ENCODE measurements at places on chromosomes 2 and 18.

DNA sequence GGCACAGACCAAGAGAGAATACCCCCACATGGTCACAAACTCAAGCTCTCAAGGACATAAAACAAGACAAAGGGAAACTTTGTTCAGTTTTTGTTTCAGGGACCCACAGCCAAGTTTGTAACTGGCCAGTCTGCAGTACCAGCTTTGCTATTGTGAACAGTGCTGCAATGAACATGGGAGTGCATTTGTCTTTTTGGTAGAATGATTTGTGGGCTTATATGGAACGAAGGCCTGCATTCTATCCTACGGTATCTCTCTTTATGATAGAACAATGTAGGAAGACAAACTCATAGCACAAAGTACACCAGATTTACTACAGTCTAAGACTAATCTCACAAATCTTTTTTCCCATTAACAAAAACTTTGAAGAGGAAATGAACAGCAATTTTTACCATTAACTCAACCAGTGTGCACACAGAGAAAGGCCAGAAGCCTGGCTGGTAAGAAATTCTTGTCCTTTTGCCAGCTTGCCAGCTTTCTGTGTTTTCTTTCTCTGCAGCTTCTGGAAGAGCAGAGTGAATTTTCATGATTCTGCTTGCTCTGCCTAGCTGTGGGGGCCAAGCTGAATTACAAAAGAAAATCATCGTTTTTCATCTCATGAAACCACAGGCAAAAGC, 37.1 kb upstream of the FEZ2 start:
- no peak for DNase-seq

- DNase-seq, result no peak
These were observed 4.6 kb upstream of the ST6GAL2 start for GRCh38 chr2:106890606-106891005.

DNA sequence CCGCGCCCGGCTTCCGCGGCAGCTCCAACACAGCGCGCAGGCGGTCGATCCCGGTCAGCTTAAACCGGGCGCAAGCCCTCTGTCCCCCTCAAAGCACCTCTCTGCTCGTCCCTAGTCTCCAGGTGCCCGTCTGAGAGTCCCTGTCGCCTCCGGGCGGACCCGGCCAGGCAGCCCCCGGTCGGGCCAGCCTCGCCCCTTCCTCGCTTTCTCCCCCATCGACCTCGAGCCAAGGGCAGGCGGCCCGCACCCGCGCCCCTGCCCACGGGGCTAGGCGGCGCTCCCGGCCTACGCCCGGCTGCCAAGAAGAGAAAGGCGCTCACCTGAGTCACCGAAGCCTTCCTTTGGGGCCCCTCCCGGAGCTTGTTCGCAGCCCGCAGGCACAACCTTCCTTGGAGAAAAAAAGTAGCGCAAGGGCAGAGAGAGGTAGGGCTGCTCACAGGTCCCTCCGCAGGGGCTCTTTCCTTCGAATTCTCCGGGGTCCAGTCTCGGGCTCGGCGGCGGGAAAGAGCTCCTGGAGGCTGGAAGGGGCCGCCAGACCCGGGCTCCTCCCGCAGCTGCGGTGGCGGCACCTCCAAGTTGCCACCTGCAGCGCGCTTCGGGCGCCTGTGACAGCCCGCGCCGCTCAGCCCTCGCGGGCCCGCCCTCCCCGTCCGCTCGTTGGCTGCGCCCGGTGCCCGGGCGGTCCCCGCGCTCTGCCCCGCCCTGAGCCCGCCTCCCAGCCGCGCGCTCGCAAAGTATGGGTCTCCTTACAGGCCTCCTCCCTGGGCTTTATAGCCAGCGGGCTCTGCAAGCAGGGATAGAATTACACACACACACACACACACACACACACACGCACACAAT, 86.5 kb upstream of the EPB41L3 start:
- DNase-seq, result no peak

GRCh38 chr2:183162362-183162761, 38.1 kb downstream of the NUP35 start:
- DNase-seq, result no peak

DNA sequence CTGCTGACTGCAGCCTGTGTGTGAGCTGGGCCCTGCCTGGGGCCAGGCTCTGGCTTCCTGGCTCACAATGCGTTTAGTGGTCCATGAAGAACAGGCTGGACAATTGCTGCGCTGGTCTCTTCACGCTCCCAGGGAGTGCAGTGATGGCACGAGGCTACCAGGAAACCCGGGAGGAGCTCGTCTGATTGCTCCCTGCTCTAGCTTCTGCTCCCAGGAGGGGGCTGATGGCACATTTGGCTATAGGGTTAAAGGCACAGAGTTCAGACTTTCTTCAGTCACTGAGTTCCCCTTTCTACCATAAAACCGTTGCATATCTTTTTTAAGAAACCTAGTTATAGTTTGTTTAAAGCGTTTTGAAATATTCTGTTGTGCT, 60.1 kb downstream of the KCNF1 start:
- DNase-seq, result no peak

DNA sequence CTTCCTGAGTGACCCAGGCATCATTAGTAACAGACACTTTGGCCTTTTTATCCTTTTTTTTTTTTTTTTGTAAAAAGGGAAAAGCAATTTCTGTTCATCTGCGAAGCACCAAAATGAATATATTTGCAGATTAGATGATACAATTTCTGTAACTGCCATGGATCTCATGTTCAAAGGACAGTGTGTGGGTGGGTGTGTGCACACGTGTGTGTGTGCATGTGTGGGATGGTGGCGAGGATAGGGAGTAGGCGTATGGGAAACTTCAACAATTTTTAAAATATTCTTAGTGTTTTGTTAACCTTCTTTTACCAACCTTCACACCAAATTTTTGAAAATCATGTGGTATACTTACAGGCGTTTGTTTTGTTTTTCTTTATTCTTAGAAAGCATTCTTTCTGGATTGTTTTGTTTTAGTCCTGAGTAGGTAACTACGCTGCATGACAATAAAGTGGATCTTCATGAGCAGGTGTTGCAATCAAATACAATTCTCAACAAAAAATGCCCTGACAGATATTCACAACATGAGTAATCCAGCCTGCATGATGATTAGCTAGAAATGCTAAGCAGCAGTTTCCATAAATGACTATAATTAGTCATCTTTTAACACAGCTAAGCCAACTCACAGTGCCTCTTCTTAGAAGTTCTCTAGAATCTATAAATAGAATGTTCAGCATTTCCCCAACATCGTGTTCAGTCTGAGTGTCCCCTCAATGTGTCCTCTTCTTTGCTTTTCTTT, 53.5 kb upstream of the RMDN2 start:
- DNase-seq, result no peak

- DNase-seq, result no peak
These were observed 8.1 kb upstream of the NFATC1 start for GRCh38 chr18:79387615-79388014.

DNA sequence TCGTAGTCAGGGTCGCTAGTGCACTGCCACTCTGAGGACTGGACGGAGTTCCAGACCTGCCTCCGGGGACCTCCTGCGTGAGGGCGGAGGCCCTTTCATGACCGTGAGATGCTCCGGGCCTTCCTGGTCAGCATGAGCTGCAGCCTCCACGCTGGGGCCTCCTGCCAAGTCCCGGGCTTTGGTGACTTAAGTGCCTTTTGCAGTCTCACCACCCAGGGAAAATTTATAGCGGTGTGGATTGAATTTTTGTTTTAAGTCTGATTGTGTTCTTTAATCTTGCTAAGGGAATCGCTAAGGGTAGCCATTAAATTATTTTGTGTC, 33.6 kb downstream of the CHRNA1 start:
- no peak for DNase-seq

- DNase-seq, result no peak
These were observed 21.3 kb downstream of the XRCC5 start for GRCh38 chr2:216130346-216130971.

DNA sequence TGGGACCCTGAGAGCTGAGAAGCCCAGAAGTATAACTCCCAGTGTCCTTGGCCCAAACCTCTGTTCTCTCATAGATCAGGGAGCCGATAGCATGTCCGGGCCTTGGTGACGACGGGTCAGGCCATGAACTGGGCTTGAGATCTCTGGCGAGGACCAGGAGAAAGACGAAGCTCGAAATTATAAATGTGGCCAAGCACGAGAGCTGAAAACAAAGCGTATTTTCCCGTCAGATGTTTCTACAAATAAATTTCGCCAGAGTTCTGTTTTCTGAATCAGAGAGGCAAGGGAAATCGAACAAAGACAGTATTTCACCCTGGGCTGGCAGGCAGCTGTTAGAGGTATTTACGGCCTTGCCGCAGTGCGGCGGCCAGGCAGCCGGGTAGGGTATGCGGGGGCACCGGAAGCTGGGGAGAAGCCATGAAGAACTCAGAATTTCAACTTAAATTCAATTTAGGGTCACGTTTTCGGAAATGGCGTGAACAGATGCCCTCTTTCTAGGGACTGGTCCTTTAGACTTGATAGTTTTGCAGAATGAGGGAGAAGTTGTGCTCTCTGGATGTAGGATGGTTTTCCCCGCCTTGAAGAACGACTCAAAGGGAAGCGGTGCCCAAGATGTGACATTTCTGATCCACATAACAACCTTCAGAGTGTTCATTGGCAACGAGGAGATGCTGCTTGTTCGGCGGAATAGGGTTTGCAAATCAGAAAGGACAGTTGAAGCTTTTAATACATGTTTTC, 9.6 kb downstream of the HOXD8 start:
- no peak for DNase-seq

GRCh38 chr2:9150568-9150900, 56.1 kb upstream of the ASAP2 start:
- no peak for DNase-seq

GRCh38 chr2:174985614-174986013, 19.6 kb downstream of the CHN1 start:
- DNase-seq, result no peak

GRCh38 chr18:37654731-37655369, 89.3 kb upstream of the CELF4 start:
- DNase-seq, result no peak

DNA sequence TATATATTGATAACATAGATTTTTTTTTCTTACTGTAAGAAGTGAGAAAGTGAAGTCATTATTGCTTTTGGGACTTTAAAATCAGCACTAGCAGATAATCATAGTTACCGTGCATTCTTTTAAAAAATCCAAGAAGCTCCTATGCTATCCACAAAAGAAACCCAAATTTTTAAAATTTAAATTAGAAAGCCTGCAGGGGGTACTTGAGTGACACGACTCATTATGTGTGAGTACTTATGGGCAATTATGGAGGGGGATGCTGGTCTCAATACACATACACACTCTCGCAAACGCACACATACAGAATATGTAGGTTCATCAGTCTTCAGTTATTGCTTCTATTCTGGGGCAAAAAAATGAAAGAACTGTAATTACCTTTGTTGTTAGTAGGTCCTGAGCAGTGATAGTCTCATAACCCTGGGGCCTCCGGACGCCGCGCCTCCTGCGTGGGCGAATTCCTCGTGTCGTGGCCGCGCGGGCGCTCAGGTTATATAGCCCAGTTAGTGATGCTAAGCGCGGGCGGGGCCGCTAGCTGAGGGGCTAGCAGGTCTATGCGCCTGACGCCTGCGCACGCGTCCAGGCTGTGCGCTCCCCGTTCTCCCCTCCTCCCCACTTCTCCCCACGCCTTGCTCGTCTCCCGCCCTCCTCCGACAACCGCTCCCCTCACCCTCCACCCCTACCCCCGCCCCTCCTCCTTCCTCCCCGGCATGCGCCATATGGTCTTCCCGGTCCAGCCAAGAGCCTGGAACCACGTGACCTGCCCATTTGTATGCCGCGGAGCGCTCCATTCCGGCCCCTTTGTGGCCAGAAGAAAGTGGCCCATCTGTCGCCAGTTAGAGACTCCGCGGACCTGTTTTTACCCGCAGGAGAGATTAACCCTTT, at the start of gene NEUROD1:
NEUROD1 (minus strand) TSS at position 463 of the 882 bp plus-strand sequence. CDS start 1,657 bp downstream, outside the sequence.
- DNase-seq, result no peak

DNA sequence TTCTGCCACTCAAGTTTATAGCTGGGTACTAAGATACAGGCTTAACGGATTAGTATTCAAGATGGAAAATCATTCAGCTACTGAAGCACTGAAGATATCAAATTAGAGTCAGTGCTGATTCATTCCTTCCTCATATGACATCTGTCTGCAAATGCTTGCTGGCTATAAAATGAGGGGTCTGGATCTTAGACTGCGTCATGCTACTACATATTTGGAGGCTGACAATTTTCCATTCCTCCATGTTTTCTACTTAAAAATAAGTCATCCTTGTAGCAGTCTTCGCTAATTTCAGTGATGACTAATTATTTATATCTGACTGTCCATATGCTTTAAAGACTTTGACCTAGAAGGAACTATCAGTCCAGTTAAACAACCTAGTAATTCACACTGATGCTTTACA, 233.4 kb downstream of the RIT2 start:
- no peak for DNase-seq

GRCh38 chr2:227717687-227718567, at the start of gene SLC19A3:
TSS of gene SLC19A3 (minus strand) at chr2:227718028. CDS start at chr2:227702318, 15,710 bp downstream.
- DNase-seq, result no peak

- DNase-seq, result no peak
These were observed 184.7 kb upstream of the DLGAP1 start for GRCh38 chr18:4639628-4640310.

DNA sequence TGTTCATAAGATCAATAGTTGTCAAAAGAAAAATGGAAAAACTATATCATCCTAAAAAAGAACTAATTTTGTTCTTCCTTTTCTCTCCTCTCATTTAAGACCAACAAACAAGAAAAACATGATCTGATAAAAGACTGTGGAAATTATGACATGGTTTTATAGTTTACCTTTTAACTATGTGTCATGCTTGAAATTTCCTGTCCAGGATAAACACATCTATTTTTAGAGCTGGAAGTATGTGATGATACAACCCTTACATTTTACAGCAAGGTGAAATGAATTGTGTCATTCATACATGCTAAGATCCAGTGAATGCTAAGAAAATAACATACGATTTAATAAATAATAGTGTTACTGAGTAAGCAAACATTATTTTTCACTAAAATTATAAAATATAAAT, 89.9 kb downstream of the GULP1 start:
- no peak for DNase-seq

DNA sequence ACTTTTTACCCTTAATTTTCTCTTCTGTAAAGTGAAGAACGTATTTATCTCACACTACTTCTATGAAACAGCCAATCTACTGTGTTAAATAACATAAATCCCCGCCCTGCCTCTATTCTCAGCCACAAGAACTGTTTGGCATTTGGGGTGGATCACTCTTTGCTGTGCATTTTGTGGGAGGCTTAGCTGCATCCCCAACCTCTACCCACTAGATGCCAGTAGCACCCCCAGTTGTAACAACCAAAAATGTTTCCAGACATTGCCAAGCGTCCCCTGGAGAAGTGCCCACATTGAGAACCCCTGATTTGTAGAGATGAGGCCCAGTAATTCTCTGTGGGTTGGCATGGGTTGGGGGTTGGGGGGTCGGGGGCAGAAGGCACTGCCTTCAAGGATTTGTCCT, 94.7 kb upstream of the BOD1L2 start:
- DNase-seq, result no peak

- DNase-seq, result no peak
These were observed 28.4 kb upstream of the TANK start for GRCh38 chr2:161131804-161132203.

DNA sequence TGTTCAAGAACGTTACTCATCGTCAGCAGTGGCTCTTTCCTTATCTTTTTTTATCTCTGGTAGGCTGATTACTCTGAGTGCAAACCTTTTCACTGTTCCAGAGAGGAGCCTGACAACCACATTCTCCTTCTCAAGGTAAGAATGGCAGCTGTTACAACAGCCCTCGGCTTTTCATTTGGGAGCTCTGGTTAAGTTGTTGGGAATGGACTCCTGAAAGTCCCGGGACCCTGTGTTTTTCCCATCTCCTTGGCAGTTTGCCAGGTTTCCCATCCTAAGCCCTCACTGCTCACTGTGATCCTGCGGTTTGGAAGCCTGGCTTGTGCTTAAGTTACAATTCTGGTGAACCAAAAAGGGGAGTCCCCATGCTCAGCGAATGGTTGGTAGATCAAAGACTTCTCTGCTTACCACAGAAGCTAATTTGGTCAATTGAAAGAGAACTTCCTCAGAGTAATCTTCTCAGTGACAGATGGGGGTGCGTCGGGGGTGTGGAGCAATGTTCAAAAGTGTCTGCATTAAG, 122.3 kb downstream of the LYPD6B start:
- no peak for DNase-seq
